ENCODE measurements at places on chromosomes 6 and 20. TPM values are rescaled to one million over a fixed set of nuclear protein-coding genes. Genes with fewer than 3 reads are reported as not detected.

Gene SNPH
- 6.5 TPM for total RNA-seq

Gene SOX4
- total RNA-seq, result 0.83 TPM

Gene PEX3
- 14.5 TPM for total RNA-seq

Gene HEY2
- total RNA-seq, result not detected

Gene ELOVL4
- total RNA-seq, result 0.74 TPM

Gene SOX18
- 0.21 TPM for total RNA-seq

Gene SPATA25
- total RNA-seq, result 1.4 TPM

Data from activated CD8-positive, alpha-beta T cell treated with anti-CD3 and anti-CD28 coated beads, Interleukin-2, amount 10 ng/mL, durations not matched to agents 7 days and 5 days (primary cell).